Heart left ventricle (tissue), 16 donors: ENCODE measurements at places on chromosomes 4 and X. TPM values are rescaled to one million over a fixed set of nuclear protein-coding genes. Genes with fewer than 3 reads are reported as not detected.

- peaks cover 3% of the 10 kb centered on the region for H3K36me3 ChIP-seq
- H3K27ac ChIP-seq: no peak overlapping the region
- DNase-seq: no peak
- no peaks in the 10 kb centered on the region for H3K27me3 ChIP-seq
- H3K4me3 ChIP-seq: no peak overlapping the region
Observed at GRCh38 chr4:88907478-88907877, 149.5 kb downstream of the FAM13A start.

DNA sequence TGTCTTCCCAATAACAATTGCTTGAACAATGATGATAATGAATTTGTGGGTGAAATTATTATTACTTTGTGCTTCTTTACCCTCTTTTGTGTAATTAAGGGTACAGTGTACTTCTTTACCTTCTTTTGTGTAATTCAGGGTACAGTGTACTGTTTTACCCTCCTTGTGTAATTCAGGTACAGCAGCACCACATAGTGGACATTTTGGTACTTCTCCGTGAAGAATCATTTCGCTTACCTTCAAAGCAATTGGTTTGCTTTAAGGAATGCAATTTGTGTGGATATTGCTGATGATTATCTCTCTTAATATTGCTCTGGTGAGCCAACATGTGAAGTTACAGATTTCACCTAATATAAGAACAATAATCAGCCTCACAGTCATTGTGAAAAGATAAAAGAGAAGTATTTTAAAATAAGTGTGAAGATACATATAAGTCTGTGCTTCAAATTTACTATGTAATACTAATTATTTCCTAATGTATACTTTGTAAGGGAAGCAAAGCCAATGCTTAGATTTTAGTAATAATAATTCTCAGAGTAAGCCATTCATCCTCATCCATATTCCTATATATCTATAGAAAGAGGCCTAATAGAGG lies 27.2 kb upstream of the SEC24B start:
- H3K4me1 ChIP-seq: no peaks in the 10 kb centered on the region
- no peaks in the 10 kb centered on the region for H3K27me3 ChIP-seq
- H3K27ac ChIP-seq: no peak overlapping the region
- no peaks in the 10 kb centered on the region for H3K36me3 ChIP-seq

DNA sequence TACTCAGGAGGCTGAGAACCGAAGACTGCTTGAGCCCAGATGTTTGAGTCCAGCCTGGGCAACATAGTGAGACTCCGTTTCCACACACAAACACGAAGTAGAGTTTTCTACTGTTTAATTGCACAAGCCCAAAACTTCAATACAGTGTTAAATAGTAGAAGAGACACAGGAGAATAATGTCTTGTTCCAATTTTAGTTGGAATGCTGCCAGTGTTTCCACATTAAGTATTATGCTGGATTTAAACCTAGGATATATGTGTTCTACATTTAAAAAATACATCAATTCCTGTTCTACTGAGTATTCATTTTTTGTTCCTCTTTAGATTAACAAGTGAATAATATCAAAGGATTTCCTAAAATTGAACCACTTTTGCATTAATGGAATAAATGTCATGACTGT lies 91.3 kb downstream of the LCORL start:
- H3K36me3 ChIP-seq: no peaks in the 10 kb centered on the region
- no peaks in the 10 kb centered on the region for H3K4me1 ChIP-seq
- no peak overlapping the region for H3K27ac ChIP-seq
- DNase-seq: no peak
- no peak overlapping the region for H3K4me3 ChIP-seq

- DNase-seq: no peak
- H3K36me3 ChIP-seq: no peaks in the 10 kb centered on the region
- no peaks in the 10 kb centered on the region for H3K4me1 ChIP-seq
- no peak overlapping the region for H3K4me3 ChIP-seq
- no peak overlapping the region for H3K27ac ChIP-seq
- H3K27me3 ChIP-seq: no peaks in the 10 kb centered on the region
Observed at GRCh38 chr4:174437749-174438148, 84.5 kb downstream of the HPGD start.

GRCh38 chrX:10548688-10549087 lies 71.7 kb downstream of the MID1 start:
- DNase-seq: no peak
- no peaks in the 10 kb centered on the region for H3K4me1 ChIP-seq
- no peaks in the 10 kb centered on the region for H3K36me3 ChIP-seq
- no peak overlapping the region for H3K4me3 ChIP-seq
- no peaks in the 10 kb centered on the region for H3K27me3 ChIP-seq

DNA sequence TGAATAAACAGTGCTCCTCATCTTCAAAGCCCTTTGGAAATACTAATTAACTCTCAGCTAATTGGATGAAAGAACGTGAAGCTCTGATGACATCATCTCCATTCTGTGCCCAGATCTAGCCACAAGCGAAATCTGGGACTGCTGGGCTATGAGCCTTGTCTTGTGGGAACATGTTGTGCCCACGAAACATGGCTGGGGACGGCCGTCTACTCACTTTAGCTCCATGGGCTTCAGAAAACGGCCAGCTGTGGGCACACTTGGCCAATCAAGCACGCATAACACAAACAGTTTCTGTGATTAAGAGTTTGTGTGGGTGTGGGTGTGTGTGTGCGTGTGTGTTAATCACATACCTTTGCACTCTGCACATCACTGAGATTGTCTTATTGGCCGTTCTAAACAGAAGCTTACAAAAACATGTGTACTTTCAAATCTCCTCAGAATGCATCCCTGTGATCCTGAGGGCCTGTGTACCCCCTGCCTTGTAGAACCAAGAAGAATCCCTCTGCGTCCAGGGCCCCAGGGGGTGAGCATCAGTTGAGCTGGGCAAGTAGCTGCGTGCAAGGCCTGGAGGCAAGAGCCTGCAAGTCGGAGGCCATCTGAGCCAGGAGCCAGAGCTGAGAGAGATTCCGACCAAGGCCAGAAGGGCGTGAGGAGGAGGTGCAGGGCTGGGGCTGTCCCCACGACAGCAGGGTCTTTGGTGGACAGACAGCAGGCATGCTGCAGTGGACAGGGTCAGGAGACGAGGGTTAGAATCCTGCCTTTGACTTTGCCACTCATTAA lies 18.7 kb upstream of the ZNF185 start:
- no peak overlapping the region for H3K4me3 ChIP-seq
- no peak overlapping the region for H3K27ac ChIP-seq
- no peaks in the 10 kb centered on the region for H3K4me1 ChIP-seq
- no peaks in the 10 kb centered on the region for H3K27me3 ChIP-seq

DNA sequence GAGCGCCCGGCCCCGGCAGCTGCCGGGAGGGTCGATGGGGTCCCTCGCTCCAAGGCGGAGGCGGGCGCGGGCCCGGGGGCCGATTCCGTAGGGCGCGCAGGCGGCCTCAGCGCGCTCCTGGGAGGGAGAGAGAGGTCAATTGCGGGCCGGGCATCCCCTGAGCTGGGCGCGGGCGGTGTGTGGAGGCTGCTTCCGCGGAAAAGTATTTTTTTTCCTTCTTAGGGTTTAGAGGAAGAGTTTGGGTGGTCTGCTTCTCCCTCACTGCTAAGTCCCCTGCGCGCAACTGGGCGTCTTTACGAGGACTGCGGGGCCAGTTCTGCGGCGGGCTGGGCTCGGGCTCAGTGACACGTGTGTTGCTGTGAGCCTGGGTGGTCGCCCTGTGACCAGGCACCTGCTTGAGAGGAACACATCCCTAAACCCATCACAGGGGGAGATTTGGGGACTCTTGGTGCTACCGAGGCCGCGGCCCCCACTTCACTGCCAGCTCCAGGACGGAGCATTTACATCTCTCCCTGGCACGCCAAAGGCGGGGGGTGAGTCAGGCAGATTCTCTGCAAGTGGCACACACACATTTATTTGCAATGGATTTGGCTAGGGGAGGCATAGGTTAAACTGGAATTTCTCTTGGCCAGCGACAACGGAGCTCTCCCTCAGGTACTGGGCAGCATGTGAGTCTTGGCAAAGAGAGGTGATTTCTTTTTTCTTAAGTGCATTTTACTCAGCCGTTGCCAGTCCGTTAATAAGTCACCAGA lies 151.2 kb upstream of the SLC4A4 start:
- H3K36me3 ChIP-seq: no peaks in the 10 kb centered on the region
- peak overlapping the region; percentile 89 for H3K27ac ChIP-seq
- peak; percentile 38 for DNase-seq
- no peaks in the 10 kb centered on the region for H3K4me1 ChIP-seq

DNA sequence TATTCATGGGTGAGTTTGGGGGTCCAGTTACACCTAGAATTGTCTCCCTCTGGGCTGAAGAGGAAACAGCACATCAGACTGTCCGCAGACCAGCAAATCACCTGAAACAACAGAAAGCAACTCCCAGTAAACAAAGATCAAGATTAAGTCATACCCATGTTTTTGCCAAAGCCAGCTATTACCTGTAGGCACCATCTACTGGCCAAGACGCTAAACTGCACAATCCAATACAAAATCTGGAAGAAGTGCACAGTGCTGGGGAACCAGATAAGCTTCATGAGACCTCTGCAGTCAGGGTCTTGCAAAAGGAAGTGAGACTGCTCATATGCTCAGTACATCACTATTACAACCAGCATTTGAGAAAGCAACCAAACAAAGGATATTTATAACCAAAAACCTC lies 157.5 kb upstream of the ITM2A start:
- DNase-seq: no peak
- no peaks in the 10 kb centered on the region for H3K36me3 ChIP-seq
- no peaks in the 10 kb centered on the region for H3K27me3 ChIP-seq
- no peak overlapping the region for H3K27ac ChIP-seq

DNA sequence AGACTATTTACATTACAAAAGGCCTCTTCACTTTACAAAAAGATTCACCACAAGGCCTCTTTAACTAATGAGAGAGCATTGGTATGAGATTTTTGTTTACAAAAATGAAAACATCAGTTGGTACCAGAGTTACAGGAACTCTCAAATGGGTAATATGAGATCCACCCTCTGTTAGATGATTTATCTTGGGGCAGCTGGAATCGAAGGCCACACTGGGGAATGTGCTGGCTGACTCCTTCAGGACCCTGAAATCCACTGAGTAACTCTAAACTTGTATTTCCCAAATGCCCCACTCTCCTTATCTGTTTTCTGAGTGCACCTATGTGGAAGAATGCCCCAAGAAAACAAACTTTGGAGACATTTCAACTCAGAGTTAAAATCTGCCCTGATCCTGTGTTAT lies 232.9 kb upstream of the F9 start:
- no peaks in the 10 kb centered on the region for H3K27me3 ChIP-seq
- no peaks in the 10 kb centered on the region for H3K4me1 ChIP-seq
- H3K36me3 ChIP-seq: no peaks in the 10 kb centered on the region
- no peak overlapping the region for H3K27ac ChIP-seq
- no peak overlapping the region for H3K4me3 ChIP-seq
- DNase-seq: no peak

DNA sequence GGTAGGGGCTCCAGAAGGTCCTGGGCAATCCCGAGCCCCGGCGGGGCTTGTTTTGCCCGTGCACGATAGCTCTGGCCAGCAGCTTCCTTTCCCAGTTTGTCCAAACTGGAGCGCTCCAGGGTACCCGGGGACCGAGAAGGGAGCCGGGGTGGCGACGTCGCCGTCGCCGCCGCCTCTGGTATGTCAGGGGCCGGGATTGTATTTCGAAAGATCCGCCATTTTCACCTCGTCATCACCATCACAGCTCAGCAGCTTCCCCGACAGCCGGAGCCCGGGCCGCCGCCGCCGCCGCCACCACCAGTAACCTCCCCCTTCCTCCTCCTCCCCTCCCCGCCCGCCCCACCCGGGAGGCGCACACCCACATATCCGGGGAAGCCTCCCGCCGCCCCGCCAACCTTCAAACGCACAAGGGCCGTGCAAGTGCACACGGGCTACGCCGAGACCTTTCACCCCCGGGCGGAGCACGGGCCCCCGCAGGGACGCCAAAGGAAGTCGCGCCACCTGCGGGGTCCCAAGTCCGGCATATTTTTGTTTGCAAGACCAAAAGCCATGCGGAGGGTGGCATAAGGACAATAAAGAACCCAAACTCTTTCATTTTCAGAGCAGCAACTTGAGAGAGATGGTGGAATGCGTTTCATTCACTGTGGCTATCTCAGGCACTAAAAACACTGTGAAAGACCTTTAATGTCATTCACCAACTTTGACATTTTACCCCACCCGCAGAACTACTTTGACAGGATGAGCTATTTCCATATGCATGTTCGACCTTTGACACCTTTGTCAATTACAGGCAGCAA lies at the start of gene LIN54:
LIN54 (minus strand) TSS at position 302 of the 797 bp plus-strand sequence. CDS start 25,979 bp downstream, outside the sequence.
- peaks cover 17% of the 10 kb centered on the region for H3K4me1 ChIP-seq
- peak; percentile 87 for DNase-seq
- H3K27me3 ChIP-seq: no peaks in the 10 kb centered on the region
- peak within 1 kb of the TSS; percentile 82 for H3K4me3 ChIP-seq
- no peaks in the 10 kb centered on the region for H3K36me3 ChIP-seq

GRCh38 chr4:147761218-147761883 lies 29.5 kb downstream of the ARHGAP10 start:
- no peak overlapping the region for H3K4me3 ChIP-seq
- peak overlapping the region; percentile 70 for H3K27ac ChIP-seq
- no peaks in the 10 kb centered on the region for H3K27me3 ChIP-seq
- no peak for DNase-seq

- no peaks in the 10 kb centered on the region for H3K27me3 ChIP-seq
- no peaks in the 10 kb centered on the region for H3K36me3 ChIP-seq
- no peak overlapping the region for H3K27ac ChIP-seq
- DNase-seq: no peak
- H3K4me1 ChIP-seq: no peaks in the 10 kb centered on the region
- no peak overlapping the region for H3K4me3 ChIP-seq
Observed at GRCh38 chrX:103056902-103057301, 7.1 kb downstream of the BEX1 start.

GRCh38 chr4:48047421-48047844 lies 30.9 kb downstream of the NIPAL1 start:
- peak overlapping the region; percentile 63 for H3K27ac ChIP-seq
- H3K4me1 ChIP-seq: no peaks in the 10 kb centered on the region
- no peaks in the 10 kb centered on the region for H3K36me3 ChIP-seq

DNA sequence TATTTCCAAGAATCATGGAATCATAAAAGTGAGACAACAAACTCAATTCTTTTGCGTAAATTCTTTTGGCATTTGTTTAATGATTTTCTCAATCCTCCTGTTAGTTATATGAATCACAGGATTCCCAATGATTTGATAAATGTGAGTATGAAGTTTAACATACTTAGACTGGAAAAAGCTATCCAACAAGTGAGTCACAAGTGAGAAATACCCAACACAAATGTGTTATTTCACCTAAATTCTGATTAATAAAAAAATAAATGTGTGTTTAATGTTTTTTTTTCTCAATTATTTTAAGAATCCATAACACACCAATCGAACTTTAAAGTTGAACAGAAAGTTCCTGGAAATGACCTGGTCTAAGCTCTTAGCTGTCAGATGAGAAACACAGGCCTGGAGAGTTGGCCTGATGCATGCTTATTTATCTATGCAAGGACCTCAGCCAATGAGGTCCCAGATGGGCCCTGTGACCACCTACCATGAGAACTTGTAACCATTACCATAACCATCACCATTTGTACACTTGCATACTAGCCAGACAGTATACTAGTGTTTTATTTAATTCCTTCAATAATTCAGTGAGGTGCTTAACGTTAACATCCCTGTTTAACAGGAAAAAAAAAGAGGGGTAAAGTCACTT lies 386.7 kb downstream of the SPRY1 start:
- H3K27me3 ChIP-seq: no peaks in the 10 kb centered on the region
- H3K4me1 ChIP-seq: peaks cover 5% of the 10 kb centered on the region
- H3K36me3 ChIP-seq: no peaks in the 10 kb centered on the region
- DNase-seq: no peak

TMPRSS11B gene
- total RNA-seq: not detected

TSPAN6 gene
- 6.0 TPM for total RNA-seq

SASH3 gene
- 3.5 TPM for total RNA-seq

TMEM35A gene
- 1.1 TPM for total RNA-seq

HERC5 gene
- 1.3 TPM for total RNA-seq

TENM3 gene
- total RNA-seq: 6.1 TPM

MAP7D3 gene
- 11.9 TPM for total RNA-seq

CTAG1A gene
- total RNA-seq: not detected

ZNF674 gene
- 3.8 TPM for total RNA-seq

FGF13 gene
- total RNA-seq: 0.44 TPM

TCEAL9 gene
- total RNA-seq: 28.9 TPM

MFAP3L gene
- 3.3 TPM for total RNA-seq
